ENCODE measurements at places on chromosomes 7 and 10. TPM values are rescaled to one million over a fixed set of nuclear protein-coding genes. Genes with fewer than 3 reads are reported as not detected.

Gene ZCWPW1
- total RNA-seq = 6.3 TPM

Gene GNAI1
- 103 TPM for total RNA-seq

Gene RNLS
- 12.5 TPM for total RNA-seq

Gene WDFY4
- 1.8 TPM for total RNA-seq

Gene NUDT13
- total RNA-seq = 4.6 TPM

Gene TWIST1
- total RNA-seq = 13.7 TPM

Gene ACSM6
- total RNA-seq = 1.2 TPM

Gene GLCCI1
- total RNA-seq = 7.0 TPM

Gene PKD2L1
- not detected for total RNA-seq

Gene SLC13A4
- total RNA-seq = not detected

Gene OR9A2
- not detected for total RNA-seq

Gene CASTOR2
- total RNA-seq = 9.7 TPM

Gene PNLIPRP2
- total RNA-seq = not detected

GRCh38 chr7:69620650-69621049 lies 22.4 kb downstream of the AUTS2 start:
- H3K36me3 ChIP-seq = no peaks in the 10 kb centered on the region
- H3K27ac ChIP-seq = no peak overlapping the region
- H3K4me3 ChIP-seq = no peak overlapping the region
- no peaks in the 10 kb centered on the region for H3K27me3 ChIP-seq

DNA sequence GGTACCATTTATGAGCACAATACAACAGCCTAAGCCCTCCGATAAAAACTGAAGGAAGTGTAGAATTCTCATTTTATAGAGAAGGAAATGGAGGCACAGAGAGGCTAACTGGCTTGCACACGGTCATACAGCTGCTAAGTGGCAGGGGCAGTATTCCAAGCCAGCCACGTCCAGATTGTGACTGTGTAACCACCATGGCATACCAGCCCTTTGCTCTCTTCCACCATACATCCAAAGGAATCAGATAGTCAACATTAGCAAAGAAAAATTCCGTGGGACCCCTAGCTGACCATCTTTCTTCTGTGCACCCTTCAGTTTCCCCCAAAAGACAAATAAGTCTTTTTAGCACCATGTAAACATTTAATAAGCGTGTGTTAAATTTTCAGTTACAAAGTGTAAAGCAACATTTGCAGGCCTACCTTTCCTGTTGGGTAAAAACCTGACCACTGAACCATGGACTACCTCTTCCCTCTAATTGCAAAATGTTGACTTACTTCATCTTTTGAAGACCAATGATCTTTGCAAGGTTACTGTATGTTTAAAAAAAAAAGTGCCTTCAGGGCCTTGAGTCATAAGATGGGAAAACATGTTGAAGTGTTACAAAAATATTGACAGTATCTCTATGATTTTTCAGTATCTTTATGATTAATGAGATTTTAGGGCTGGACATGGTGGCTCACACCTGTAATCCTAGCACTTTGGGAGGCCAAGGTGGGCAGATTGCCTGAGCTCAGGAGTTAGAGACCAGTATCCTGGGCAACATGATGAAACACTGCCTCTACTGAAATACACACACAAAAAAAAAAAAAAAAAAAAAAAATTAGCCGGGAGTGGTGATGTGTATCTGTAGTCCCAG lies 24.3 kb upstream of the PDZD8 start:
- H3K4me3 ChIP-seq = no peak overlapping the region
- H3K27ac ChIP-seq = no peak overlapping the region
- peaks cover 7% of the 10 kb centered on the region for H3K27me3 ChIP-seq
- H3K36me3 ChIP-seq = no peaks in the 10 kb centered on the region
- no peak for ATAC-seq

DNA sequence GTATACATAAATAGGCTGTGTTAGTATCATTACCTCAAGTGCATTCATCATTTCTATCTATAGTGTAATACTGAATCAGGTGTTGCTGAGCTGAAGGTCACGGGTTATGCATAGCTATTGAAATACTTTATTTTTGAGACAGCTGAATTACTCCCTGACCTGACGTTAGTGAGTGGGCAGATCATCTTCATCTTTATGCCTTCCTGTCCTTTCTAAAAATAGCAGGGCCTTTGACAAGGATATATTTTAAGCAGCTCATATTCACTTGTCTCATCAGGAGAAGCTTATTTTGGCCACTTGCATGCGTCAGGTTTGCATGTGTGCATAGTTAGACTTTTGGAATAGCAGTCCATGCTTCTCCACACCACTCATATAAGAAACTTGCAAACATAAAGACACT lies 63.6 kb upstream of the DKK1 start:
- H3K27me3 ChIP-seq = no peaks in the 10 kb centered on the region
- no peaks in the 10 kb centered on the region for H3K4me1 ChIP-seq
- no peak for ATAC-seq
- H3K36me3 ChIP-seq = no peaks in the 10 kb centered on the region
- no peak overlapping the region for H3K4me3 ChIP-seq

DNA sequence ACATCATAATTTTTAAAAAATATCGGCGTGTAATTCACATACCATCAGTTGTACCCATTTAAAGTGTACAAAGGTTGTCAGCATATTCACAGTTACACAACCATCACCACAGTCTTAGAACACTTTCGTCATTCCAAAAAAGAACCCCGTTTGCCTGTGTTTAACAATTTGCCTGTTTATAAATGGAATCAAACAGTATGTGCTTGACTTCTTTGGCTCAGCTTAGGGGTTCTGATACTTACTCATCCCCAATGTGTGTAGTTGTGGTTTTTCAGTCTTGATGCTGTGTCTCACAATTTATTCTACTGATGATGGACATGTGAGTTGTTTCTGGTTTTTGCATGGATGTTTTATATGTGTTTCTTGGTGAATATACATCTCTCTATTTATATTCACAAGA lies 50.0 kb downstream of the PRPF18 start:
- no peaks in the 10 kb centered on the region for H3K27me3 ChIP-seq
- H3K4me1 ChIP-seq = peaks cover 7% of the 10 kb centered on the region
- H3K27ac ChIP-seq = no peak overlapping the region

DNA sequence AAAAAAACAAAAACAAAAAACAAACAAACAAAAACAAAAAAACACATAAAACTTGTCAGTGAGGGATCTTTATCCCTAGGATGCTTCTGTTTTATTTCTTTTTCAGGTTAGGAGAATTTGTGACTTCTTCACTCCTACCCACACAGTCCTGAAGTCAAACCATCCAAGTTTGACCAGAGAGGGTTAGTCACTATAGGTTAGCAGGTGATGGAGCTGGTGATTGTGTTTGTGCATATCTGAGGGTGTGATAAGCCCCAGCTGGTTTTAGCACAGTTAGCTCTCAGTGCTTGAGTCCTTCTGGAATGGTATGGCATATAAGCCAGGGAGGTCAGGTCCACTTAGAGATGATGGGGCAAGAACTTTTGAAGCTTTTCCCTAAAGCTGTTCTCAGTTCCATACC lies 11.8 kb upstream of the IKZF1 start:
- no peak overlapping the region for H3K4me3 ChIP-seq
- no peaks in the 10 kb centered on the region for H3K27me3 ChIP-seq
- H3K36me3 ChIP-seq = no peaks in the 10 kb centered on the region

- H3K36me3 ChIP-seq = no peaks in the 10 kb centered on the region
- peak; percentile 34 for ATAC-seq
- no peak overlapping the region for H3K4me3 ChIP-seq
- H3K4me1 ChIP-seq = no peaks in the 10 kb centered on the region
These were observed 30.2 kb downstream of the SLC39A12 start for GRCh38 chr10:17981766-17982380.

GRCh38 chr10:44424957-44425356 lies 40.1 kb upstream of the CXCL12 start:
- H3K4me1 ChIP-seq = no peaks in the 10 kb centered on the region
- H3K4me3 ChIP-seq = no peak overlapping the region
- no peak for ATAC-seq
- H3K36me3 ChIP-seq = no peaks in the 10 kb centered on the region
- H3K27ac ChIP-seq = no peak overlapping the region

- no peak overlapping the region for H3K27ac ChIP-seq
- no peak for ATAC-seq
- H3K27me3 ChIP-seq = no peaks in the 10 kb centered on the region
- H3K4me3 ChIP-seq = no peak overlapping the region
- no peaks in the 10 kb centered on the region for H3K36me3 ChIP-seq
- no peaks in the 10 kb centered on the region for H3K4me1 ChIP-seq
These were observed 126.4 kb upstream of the FZD1 start for GRCh38 chr7:91137788-91138368.

- H3K36me3 ChIP-seq = no peaks in the 10 kb centered on the region
- ATAC-seq = no peak
- H3K27ac ChIP-seq = no peak overlapping the region
- H3K27me3 ChIP-seq = peaks cover 4% of the 10 kb centered on the region
- no peak overlapping the region for H3K4me3 ChIP-seq
- no peaks in the 10 kb centered on the region for H3K4me1 ChIP-seq
These were observed 232.4 kb upstream of the MYO3A start for GRCh38 chr10:25701652-25702051.

DNA sequence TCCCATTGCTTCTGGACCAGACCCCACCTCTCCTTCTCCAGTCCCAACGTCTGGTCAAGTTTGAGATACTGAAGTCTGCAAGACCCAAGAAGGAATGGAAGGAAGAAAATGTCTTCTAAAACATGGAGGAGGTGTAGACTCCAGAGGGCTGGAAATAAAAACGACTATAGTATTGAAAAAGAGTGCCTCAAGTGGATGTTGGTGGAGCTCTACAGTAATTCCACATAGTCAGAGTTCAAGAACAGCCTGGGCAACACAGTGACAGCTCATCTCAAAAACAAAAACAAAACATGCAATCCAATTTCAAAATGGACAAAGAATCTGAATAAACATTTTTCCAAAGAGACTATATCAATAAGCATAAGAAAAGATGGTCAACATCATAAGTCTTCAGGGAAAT lies 2.3 kb upstream of the PCGF6 start:
- H3K4me3 ChIP-seq = no peak overlapping the region
- H3K36me3 ChIP-seq = peaks cover 8% of the 10 kb centered on the region
- H3K27ac ChIP-seq = no peak overlapping the region
- no peak for ATAC-seq
- peaks cover 12% of the 10 kb centered on the region for H3K27me3 ChIP-seq
- H3K4me1 ChIP-seq = no peaks in the 10 kb centered on the region

DNA sequence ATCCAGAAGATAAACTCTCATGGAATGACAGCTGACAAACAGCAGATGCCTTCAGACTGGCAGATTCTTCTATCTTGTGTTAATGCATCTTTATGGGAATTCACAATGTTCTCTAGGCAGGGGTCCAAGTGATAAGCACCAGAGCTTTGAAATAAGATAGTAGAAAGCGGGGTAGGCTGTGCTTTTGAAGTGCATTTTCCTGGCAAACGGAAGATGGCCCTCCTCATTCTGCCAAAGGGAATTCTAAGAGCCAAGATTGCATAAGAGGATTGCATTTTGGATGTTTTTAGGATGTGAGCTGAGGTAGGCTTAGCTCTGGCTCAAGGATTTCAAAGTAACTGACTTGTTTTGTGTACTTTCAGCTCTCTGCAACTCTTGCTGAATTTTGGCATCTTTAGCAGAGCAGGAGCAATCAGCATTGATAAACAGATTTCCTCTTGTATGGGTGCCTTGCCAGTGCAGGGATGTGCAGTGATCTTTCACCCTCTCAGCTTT lies 298.5 kb upstream of the KLF6 start:
- ATAC-seq = peak; percentile 79
- no peak overlapping the region for H3K4me3 ChIP-seq
- H3K27me3 ChIP-seq = no peaks in the 10 kb centered on the region
- peaks cover 38% of the 10 kb centered on the region for H3K4me1 ChIP-seq

Measured in gastroesophageal sphincter (tissue), 4 donors.